ENCODE measurements at places on chromosomes 2 and 18.

DNA sequence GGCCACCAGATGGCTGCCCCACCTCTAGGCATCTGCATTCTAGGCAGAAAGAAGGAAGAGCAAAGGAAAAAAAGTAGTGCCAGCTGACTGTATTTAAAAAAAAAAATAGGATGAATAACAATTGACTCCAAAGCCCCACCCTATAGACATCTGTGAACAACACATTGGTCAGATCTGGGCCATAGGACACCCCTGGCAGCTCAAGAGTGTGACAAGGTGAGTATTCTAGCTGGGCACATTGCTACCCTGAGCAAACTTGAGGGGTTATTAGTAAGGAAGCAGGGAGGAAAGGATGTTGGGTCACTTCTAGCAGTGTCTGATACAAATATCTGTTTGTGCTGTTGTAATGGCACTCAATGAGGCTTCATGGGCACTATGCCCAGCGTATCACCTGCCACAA lies 58.6 kb upstream of the NPAS2 start:
- no peak for DNase-seq

DNA sequence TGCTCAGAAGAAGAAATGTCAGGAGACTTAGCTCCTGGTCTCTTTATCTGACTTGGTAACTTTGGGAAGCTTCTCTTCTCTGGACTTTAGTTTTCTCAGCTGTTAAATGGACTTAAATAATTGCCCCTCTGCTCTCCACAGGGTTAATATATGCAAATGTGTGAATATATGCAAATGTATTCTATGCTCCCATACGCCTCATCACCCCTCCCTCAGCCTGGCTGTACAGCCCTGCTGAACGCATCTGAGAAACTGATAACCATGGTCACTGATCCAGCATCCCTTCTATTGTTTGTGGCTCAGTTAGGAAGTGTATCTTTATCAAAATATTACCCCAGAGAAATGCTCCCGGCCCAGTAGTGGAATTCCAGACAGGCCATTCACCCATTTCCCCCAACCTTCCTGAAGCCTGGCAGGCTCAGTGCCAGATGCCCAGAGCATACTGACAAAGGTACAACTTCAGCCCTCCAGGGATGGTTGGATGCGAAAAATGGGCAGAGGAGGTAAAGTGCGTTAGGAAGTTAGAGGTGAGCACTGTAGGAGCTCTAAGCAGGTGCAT lies 103.4 kb downstream of the DYSF start:
- no peak for DNase-seq

GRCh38 chr2:73004889-73005596 lies 66.5 kb downstream of the SFXN5 start:
- DNase-seq = no peak

- DNase-seq = no peak
These were observed 101.4 kb upstream of the RASGRP3 start for GRCh38 chr2:33375054-33375453.
